ENCODE measurements at places on chromosomes 5 and 9.

DNA sequence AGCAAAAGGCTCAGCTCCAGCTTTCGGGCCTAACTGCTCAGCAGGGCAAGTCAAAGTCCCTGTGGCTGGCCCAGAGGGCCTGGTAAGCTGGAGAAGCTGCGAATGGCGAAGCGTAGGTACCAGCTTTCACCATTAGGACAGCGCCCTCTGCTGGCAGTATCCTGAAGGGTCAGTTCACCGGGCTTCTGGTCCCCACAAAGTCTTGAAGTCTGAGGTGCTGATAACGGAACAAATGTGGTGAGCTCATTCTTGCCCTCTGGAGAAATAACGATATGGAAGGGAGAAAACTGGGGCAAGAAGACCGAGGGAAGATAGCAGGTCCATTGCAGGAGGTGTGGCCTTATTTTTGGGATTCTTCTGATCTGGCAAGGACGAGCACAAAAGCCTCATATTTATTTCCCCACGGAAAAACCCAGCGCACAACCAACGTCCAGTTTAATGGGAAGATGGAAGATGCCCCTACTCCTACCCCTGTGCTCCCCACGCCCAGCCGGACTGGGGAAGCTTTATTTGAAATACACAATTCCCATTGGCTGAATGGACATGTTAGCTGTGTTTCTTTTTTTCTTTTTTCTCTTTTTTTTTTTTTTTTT is 7.2 kb downstream of the SOWAHA start:
- H3K27ac ChIP-seq, result no peak overlapping the region
- DNase-seq, result peak; percentile 90
- H3K36me3 ChIP-seq, result no peaks in the 10 kb centered on the region
- no peaks in the 10 kb centered on the region for H3K27me3 ChIP-seq
- no peaks in the 10 kb centered on the region for H3K4me1 ChIP-seq
- H3K4me3 ChIP-seq, result no peak overlapping the region

DNA sequence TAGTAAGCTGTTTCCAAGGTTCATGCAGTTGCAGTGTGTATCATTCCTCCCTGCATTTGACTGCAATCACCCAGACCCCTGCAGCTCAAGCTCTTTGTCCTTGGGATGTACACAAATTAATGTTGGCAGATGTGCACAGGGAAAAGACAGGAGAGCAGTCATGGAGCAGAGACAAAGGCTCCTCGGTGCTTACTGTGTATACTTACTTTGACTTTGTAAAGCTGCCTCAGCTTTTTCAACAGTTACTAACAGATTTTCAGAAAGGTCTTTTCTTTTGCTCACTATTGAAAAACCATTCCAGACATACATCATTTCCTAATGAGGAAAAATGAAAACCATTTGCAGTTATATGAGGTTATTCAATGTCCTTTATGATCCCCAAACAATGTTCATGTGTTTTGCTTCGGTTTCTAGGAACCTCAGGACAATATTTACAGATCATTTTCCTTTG is 124.9 kb downstream of the TTC39B start:
- no peak overlapping the region for H3K4me3 ChIP-seq
- H3K4me1 ChIP-seq, result no peaks in the 10 kb centered on the region
- no peak overlapping the region for H3K27ac ChIP-seq
- DNase-seq, result no peak

DNA sequence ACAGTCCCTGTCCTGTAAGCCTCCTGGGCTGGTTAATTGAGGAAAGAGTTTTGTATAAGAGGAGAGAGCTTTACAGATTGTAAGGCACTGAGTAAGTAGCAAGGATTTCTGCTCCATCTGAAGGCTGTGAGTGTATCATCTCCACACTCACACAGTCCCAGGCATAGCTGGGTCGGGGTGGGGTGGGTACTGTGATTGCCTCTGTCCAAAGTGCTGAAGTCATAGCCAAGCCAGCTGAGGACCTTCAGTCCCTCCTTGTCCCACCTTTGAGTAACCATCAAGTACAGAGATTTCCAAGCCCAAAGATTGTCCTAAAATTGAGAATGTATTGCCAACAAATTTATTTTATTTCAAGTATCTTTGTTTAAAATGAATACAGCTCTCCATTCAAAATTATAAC is 5.5 kb upstream of the DNAJB5 start:
- no peak overlapping the region for H3K27ac ChIP-seq
- H3K27me3 ChIP-seq, result no peaks in the 10 kb centered on the region
- H3K4me3 ChIP-seq, result no peak overlapping the region
- H3K4me1 ChIP-seq, result no peaks in the 10 kb centered on the region
- H3K36me3 ChIP-seq, result no peaks in the 10 kb centered on the region

GRCh38 chr5:149007174-149007573 is 55.7 kb downstream of the SH3TC2 start:
- no peaks in the 10 kb centered on the region for H3K36me3 ChIP-seq
- H3K27me3 ChIP-seq, result no peaks in the 10 kb centered on the region
- peaks cover 12% of the 10 kb centered on the region for H3K4me1 ChIP-seq
- H3K4me3 ChIP-seq, result no peak overlapping the region
- no peak overlapping the region for H3K27ac ChIP-seq
- no peak for DNase-seq

All from Caco-2 (cell line).